ENCODE measurements at places on chromosomes 1 and 21.

- DNase-seq: no peak
These were observed 777.0 kb downstream of the PLA2G4A start for GRCh38 chr1:187605736-187606135.

DNA sequence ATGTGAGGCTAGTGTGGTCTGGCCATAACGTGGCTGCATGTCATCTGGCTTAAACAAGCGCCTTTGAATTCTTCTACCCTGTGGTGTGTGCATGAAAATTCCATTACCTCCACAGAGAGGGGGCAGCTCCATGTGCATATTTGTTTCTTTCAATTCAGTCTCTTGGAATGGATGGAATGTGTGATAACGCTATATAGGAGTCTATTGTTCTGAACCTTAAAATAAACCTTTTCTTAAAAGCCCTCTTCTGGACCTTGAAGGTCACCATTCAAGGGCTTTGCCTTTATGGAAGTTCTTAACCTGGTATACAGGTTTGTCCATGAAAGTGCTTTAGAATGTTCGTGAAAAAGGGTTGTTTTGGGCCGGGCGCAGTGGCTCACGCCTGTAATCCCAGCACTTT lies 118.2 kb upstream of the ADGRL2 start:
- no peak for DNase-seq

- no peak for DNase-seq
These were observed 854.3 kb downstream of the BRINP3 start for GRCh38 chr1:189623336-189623735.

GRCh38 chr1:13584876-13585611 lies 1.4 kb downstream of the PDPN start:
- no peak for DNase-seq

- DNase-seq: no peak
These were observed 727.0 kb upstream of the NEGR1 start for GRCh38 chr1:73009311-73009710.
